GM03348 (cell line): ENCODE measurements at places on chromosomes 3 and 15.

DNA sequence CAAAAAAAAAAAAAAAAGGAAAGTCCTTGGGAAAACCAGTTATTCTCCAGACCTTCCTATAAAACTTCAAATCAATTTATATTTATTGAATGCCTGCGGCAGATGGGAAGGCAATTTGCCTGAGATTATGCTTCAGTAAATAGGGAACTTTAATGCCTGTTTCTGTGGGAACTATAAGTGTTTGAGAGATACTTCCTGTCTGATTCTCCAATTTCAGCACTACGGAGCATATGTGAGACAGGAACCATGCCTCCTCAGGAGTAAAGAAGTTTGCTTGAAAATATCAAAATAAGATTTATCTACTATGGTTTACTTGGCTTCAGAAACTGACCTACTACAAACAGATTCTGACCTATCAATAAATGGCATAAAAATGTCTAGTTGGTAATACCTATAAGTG is 135.5 kb downstream of the CBLB start:
- DNase-seq, result no peak

GRCh38 chr3:150956376-150956775 is 16.2 kb downstream of the CLRN1 start:
- peak; percentile 29 for DNase-seq

GRCh38 chr3:188458756-188459155 is 304.8 kb downstream of the LPP start:
- DNase-seq, result peak; percentile 12

DNA sequence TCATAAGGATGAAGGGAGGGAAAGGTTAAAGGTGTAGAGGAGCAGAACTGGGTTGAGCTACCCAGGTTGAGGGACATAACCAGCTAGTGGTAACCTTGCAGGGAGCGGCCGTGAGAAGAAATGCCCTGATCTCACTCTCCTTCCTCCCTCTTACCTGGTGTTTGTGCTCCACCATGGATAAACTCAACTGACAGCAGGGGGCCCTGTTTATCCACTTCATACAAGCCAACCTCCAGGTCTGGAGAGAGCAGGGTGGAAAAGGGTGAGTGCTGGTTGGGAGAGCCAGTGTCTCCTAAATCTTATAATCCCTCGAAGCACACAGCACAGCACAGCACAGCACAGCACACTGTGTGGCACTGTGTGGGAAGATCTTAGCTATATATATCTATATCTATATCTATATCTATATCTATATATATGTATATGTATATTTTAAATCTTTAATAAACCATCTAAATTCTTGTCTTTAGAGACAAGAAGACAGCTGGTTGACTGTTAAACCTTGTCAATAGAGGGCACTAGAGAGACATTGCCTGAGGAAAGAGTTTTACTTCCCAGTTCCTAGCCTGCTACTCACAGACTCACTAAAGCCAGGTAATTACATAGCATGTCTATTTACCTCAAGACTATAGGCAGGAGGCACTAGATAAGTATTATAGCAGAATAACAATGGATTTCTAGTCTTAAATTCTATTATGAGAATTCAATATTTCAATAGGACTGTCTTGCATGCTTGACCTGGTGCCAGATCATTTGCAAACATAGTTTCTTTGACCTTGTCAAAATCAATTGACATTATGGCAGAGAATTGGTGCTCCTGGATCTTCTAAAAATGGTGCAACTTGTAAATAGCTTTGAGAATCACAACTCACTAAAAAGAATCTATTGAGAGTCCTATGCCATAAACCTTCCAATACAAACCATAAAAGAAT is 21.7 kb upstream of the FMN1 start:
- DNase-seq, result peak; percentile 48

DNA sequence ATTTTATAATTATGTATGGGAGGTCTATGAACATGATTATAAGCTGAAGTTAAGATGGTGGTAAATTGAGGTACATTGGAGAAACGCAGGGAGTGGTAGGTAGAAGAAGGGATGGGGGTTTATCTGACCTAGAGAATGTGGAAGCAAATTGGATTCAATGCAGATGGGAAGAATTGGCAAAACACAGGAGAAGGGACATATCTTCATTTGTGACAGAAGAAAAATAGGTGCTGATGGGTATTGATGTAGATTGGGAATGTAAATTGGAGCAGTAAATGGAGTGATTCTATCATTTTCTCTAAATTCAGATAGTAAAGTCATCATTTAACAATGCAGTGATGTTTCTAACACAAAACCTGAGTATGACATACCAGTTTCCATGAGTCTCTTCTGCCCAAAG is 39.7 kb upstream of the AADAC start:
- no peak for DNase-seq

DNA sequence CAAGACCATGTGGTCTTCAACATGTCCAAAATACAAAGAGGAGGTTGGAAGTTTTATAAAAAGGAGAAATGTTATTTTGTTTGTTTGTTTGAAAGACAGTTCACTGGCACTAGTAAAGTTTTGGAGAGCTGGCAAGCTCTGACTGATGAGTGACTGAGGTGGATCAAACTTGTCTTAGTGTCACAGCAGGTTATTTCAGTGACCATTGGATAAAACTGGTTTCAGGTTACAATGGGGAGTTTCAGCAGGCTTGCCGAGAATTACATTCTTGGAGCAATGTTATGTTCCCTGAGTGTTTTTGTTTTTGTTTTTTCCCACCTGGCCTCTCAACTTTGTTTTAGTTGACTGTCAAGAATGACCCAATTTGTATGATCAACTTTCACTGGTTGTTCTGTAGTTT is 414.5 kb upstream of the ARHGEF26 start:
- DNase-seq, result no peak

GRCh38 chr3:181724192-181724965 is 12.7 kb downstream of the SOX2 start:
- no peak for DNase-seq

- DNase-seq, result no peak
These were observed 62.9 kb downstream of the FNDC3B start for GRCh38 chr3:172102123-172102882.

DNA sequence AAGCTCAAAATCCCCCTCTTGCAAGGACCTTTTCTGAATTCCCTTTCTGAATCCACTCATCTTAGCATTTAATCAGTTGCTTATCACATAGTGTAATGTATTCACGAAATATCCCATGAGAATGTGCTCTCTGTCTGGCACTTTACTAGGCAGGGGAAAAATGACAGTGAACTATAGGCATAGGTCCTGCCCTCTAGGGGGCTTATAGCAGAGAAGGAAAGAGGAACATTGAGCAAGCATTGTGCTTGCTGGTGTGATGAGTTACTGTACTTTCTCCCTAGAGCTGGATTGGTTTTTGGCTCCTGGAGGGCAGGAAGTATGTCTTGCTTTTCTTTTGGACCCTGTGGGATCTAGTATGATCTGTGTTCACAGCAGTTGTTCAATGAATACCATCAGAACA is 26.5 kb downstream of the DUOX2 start:
- DNase-seq, result no peak

DNA sequence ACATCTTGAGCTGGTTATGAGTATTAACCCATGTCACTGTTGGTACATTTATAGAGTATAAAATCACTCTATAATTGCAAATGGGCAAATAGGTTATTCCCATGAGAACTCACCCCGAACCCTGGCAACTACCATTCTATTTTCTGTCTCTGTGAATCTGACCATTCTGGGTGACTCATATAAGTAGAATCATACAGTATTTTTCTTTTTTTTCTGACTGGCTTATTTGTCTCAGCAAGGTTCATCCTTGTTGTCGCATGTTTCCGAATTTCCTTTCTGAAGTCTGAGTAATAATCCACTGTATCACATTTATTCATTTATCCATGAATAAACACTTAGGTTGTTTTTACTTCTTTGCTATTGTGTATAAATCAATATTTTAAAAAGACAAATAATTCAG is 59.9 kb upstream of the CHRM5 start:
- DNase-seq, result peak; percentile 30

DNA sequence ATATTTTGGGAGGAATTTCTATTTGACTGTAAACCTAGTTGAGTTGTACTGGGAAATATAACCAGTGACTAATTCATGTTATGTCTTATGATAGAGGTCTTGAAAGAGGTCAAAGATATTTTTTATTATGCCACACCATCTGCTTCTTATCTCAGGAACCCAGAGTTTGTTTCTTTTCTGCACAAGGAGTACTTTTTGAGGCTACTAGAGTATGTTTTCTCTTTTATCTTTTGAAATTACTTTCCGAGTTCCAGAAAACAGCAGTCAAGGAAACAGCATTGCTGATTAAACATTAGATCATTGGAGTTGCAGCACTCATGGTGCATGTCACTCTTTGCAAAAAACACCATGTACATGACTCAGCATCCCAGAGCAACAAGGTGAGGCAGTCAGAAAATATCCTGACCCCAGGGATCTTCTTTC is 645.8 kb upstream of the NR2F2 start:
- peak; percentile 59 for DNase-seq

- no peak for DNase-seq
These were observed 127.1 kb downstream of the KCNMB2 start for GRCh38 chr3:178663201-178663934.

DNA sequence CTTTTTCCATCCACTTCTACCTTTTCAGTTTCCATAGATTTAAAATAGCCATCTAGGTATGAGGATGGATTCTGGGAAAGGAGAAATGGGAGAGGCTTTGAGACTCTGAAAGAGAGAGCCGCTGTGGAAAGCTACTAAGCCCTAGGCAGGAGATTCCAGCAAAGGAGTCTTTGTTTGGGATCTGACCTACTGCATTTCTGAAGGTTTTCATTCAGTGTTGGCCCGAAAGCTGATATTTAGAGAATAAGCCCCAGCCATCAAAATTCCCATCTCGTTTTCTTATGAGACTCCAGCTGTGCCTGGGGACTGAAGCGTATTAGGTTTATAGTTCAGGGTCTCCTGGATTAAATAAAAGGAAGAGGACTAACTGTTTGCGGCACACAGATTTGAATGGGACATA is 19.5 kb downstream of the LIPH start:
- no peak for DNase-seq

DNA sequence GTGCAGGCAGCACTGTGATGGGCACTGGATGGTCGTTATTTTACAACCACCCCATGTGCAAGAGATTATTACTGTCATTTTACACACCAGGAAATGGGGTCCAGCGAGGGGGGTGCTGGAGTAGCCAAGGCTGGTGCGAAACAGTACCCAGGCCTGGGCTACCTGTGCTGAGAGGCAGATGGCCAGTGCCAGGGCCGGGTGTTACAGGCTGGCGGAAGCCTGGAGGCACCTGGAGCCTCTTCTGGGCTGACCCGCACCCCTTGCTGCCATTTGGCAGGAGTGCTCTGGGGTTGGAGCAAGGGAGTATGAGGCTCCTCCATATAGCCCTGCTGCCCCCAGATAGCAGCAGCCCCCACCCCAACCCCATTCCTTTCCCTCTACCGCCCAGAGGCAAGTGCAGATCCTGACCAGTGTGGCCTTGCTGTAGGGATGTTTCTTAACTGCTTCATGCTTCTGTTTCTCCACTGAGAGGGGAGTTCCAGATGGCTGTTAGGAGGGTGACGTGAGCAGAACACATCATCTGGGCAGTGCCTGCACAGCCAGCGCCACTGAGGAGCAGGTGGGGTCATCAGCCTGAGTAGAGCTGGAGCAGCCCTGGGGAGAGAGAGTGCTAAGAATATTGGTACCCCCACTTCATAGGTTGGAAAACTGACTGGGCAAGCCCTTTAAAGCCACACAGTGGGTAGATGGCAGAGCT is 15.3 kb downstream of the SNX33 start:
- DNase-seq, result no peak

DNA sequence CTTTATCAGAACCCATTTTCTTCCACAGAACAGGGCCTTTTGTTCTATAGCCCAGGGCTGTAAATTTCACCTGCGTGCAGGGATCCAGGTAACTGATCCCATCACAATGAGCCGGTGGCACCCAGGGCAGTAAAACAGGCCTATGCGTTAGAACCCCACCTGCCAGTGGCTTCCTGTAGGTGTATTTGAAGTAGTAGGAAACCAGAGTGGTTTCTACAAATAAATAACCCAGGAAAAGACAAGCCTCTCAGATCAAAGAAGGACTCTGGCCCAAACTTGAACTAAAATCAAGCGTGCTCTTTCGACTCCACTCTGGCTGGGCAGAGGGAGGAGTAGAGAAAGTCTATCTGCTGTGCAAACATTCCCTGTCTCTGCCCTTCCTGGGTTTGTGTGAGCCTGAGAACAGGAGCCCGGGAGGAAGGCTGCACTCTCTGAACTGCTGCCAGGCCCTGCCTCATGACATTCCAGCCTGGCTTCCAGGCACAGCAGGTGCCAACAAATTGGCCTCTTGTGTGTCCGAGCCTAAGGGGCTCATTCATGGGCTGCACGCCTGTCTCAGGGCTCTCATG is 77.7 kb downstream of the CEMIP start:
- DNase-seq, result peak; percentile 39

GRCh38 chr3:46713898-46714552 is 3.6 kb downstream of the PRSS50 start:
- DNase-seq, result no peak

- DNase-seq, result no peak
These were observed 907.4 kb downstream of the FHIT start for GRCh38 chr3:60343831-60344230.

- no peak for DNase-seq
These were observed 10.6 kb downstream of the THUMPD3 start for GRCh38 chr3:9373465-9373864.

DNA sequence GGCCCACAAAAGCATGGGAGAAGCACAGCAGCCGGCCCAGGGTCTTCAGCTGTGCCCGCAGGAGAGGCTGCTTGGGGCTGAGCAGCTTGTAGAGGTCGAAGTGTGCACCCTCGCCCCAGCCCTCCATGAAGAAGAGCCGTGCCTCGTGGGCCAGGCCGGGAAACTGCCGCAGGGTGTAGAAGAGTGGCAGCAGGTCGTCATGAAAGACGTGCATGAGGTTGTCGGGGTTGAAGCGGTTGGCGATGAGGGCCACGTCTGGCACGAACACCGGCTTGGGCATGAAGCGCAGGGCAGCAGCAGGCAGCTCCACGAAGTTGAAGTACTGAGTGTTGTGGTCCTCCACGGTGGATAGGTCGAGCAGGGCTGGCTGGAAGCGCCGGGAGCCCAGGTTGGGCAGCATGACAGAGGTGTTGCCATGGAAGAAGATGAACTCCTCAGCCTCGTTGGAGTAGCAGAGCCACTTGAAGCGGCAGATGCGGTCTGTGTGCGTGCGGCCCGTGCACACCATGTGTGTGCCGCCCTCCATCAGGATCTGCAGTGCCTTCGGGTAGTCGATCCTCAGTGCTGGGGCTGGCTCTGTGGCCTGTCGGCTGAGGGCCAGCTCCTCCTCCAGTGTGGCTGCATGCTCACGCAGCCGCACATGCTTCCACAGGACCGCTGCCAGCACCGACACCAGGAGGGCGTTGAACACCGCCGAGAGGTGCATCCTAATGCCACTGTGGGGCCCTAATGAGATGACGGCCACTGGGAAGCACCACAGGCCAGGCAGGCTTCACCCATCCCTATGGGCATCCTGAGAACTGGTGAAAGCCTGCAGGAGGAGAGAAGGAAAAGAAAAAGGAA is 24.9 kb downstream of the POMGNT2 start:
- no peak for DNase-seq

DNA sequence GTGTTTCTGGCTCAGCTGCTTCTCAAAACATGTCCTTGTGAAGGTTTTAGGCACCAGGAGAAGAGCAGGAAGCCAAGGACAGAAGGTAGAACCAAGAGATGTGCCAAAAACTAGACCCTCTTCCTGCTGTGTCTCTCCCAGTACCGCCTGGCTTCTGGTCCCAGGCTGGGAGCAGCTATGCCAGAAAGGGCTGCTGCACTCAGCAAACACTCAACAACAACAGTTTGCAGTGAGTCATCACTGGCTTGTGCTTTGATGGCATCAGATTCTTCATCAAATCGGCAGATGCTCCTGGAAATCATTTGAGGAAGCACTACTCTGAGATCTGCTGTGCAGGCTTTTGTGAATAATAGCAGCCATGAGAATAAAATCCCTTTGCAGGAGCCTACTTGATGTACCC is 63.2 kb downstream of the DGKG start:
- peak; percentile 22 for DNase-seq

- DNase-seq, result no peak
These were observed 87.2 kb upstream of the PPIB start for GRCh38 chr15:64249883-64250575.
